ENCODE measurements at places on chromosomes 2 and 18.

DNA sequence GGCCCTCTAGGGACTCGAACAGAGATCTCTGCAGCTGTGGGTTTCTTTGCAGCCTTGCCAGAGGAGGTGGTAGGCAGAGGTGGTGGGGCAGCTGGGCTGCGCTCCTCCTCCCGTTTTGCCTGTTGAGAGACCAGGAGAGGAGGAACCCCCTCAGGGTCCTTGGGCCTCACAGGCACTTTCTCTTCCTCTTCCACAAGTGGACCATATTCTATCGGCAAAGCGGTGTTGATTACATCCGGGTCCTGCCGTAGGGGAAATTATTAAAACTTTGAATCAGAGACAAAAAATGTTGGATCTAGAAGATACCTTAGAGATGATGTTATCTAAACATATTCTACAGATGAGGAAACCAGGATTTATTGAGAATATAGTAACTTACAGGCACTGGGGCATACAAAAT lies 78.5 kb downstream of the CLIP4 start:
- DNase-seq: no peak

GRCh38 chr2:64888591-64889309 lies 100.4 kb upstream of the SLC1A4 start:
- DNase-seq: no peak

DNA sequence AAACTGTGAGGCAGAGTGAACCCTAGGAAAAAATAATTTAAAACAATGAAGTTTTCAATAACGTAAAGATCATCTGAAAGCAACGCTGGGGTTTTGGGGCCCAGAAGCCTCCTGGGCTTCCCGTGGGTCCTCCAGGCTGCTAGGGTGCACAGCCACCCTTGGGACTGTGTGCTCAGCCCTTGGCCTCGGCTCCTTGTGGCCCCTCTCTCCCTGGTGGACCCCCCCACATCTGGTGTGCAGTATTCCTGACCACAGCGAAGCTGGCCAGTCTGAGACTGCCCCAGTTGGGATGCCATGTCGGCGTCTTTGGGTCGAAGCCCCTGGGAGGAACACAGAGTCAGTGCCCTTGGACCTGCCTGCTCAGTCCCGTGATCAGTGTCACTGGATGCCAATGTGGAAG lies 53.0 kb downstream of the ACKR3 start:
- no peak for DNase-seq

DNA sequence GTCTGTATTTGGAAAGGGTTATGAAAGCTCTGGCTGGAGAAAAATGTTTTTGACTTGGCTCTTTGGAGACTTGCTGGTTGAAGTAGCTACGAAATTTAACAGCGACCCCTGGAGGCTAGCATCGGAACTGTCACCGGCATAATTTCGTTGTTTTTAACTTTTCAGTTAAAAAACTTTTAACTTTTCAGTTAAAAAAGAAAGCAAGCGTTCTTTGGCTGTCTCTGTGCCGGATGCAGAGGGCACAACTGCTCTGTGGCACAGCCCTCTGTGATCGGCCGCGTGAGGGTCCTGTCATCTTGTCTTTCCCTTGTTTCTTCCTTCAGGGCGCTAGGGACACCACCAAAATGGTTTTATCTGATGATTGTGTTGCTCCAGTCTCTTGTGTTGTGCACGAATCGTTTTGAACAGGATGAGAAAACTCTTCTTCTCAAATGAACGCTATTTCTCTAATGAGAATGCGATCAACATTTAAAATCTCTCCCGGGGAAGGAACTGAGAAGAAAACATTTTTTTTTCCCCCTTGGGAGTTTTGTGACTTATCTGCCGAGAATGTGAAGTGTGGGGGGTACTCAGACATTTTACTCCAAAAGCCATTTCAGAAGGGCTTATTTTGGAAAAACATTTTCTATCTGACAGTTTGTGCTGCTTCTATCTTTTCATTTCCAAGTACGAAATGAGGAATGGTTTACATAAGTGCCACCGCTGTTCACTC lies 57.1 kb downstream of the ADCYAP1 start:
- DNase-seq: peak; percentile 31
